ENCODE measurements at places on chromosomes 16 and 17.
A peak's percentile ranks its signal among the peaks of the same experiment; 100 is the strongest.

DNA sequence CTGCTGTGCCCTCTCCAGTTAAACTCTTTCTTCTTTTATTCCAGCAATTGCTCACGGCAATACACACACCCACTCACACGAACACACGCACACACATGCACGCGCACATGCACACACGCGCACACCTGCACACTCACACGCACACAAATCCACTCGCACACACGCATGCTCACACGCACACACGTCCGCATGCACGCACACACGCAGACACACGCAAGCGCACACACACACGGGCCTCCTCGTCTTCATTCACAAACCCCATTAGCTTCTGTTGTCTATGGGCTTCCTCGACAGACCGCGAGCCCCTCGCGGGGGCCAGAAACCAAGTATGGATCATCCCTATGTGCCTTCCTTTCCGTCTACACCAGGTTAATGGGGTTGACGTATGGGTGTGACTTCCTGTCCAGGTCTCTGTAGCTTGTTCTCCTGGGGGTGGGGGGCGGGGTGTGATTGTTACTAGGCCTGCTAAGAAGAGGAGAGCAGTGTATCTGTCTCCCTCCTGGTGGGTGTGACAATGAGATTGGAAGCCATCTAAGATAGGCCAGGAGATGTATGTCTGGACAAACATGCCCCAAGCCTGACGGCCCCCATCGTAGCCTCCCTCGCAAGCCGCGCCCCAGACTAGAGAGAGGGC lies 670 bp upstream of the CTF1 start:
- DNase-seq = no peak

GRCh38 chr17:76359375-76359774 lies 5.7 kb upstream of the PRPSAP1 start:
- DNase-seq = no peak

DNA sequence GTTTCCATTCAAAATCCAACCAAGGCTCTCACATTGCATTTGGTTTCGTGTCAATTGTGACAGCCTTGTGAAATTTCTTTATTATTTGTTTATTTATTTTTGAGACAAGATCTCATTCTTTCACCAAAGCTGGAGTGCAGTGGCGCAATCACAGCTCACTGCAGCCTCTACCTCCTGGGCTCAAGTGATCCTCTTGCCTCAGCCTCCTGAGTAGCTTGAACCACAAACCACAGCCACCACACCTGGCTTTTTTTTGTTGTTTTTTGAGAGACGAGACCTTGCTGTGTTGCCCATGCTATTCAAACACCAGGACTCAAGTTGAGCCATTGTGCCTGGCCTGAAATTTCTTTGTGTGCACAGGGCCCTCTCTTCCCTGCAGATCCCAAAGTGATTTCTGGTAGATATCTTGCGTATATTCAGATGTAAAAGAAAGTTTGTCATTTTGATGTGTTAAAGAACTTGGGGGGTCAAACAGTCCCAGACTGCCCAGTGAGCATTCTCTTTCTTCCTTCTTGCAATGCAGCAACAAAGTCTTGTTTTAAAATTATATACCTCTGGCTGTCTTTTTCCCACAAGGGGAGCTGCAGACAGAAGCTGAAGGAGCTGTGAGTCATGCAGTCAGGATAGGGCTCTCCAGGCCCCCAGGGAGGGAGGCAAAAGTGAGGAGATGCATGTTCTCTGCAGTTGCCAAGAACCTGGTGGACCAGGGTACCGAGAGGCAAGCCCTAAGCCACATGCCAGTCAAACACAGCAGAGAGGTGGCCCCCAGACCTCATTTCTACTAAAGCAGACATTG lies 15.5 kb upstream of the USP22 start:
- no peak for DNase-seq

DNA sequence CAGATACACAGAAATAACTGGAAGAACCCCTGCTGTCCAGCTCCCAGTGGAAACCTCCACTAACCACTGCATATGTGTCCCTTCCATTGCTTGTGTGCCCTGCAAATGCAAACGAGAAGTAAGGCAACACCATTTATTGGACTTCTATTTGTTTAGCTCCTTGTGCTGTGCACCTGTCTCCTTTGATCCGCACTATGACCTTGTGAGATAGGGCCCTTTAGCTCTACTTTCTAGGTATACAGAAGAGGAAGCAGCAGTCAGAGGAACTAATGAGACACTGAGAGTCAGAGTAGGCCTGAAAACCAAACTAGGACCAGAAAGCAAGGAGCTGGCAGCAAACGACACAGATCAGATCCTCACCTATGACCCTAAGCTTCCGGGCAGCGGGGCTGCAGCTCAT lies 22.4 kb downstream of the SOX9 start:
- no peak for DNase-seq

DNA sequence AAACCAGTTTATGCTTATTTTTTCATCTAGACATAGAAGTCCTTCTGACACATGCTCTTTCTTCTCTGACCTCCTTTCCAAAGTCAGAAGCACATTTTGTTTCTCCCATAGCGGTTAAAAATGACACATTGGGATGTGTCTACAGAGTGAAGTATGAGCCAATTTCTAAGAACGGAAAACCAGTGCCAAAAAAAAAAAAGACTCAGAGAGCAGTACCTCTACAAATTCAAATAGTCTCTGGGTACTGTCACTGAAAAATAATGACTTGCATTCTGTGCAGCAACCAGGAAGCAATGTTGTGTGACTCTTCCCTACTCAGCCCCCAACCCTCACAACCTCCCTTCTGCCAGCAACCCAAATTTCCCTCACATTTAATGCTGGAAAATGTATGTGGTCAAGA lies 145.5 kb upstream of the PMFBP1 start:
- DNase-seq = no peak

DNA sequence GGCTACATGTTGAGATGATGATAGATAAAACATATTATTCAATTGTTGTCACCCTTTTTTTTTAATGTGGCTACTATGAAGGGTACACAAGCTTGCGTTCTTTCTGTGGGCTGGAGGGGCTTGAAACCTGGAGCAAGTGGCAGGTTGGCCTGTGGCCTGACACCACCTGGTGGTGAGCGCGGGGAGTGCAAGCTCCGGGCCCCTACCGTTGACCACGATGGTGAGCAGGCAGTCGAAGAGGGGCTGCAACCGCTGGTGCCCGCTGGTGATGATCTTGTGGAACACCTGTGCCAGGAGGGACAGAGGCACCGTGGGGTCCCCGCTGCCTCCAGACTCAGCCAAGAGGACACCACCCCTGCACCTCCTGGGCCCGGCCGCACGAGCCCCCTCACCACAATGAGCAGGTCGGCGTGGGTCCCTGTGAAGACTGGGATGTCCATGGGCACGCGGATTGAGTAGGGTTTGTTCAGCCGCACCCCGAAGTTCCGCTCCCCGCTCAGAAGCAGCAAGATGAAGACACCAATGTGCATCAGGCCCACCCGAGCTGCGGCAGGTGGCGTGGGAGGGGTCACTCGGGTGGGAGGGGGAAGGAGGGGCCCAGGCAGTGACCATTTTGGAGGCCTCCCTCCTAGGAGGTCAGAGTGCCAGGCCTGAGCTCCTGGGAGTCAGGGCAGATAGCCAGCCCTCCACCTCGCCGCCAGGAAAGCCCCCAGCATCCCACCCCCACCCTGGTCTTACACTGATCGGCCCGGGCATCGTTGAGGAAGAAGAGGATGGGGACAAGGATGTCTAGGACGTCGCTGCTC lies 14.4 kb downstream of the HID1 start:
- DNase-seq = peak; percentile 94

DNA sequence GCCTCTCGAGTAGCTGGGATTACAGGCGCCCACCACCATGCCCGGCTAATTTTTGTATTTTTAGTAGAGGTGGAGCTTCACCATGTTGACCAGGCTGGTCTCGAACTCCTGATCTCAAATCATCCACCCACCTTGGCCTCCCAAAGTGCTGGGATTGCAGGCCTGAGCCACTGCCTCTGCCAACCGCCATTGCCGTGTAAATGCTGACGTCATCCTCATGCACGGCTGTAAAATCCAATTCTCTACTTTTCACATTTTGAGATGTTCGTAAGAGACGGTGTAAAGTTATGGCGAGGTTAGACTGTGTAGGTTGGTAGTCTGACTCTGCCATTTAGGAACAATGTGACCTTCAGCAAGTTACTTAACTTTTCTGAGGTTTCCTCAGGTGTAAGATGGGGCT lies 1.7 kb upstream of the DNAJA2 start:
- DNase-seq = no peak

DNA sequence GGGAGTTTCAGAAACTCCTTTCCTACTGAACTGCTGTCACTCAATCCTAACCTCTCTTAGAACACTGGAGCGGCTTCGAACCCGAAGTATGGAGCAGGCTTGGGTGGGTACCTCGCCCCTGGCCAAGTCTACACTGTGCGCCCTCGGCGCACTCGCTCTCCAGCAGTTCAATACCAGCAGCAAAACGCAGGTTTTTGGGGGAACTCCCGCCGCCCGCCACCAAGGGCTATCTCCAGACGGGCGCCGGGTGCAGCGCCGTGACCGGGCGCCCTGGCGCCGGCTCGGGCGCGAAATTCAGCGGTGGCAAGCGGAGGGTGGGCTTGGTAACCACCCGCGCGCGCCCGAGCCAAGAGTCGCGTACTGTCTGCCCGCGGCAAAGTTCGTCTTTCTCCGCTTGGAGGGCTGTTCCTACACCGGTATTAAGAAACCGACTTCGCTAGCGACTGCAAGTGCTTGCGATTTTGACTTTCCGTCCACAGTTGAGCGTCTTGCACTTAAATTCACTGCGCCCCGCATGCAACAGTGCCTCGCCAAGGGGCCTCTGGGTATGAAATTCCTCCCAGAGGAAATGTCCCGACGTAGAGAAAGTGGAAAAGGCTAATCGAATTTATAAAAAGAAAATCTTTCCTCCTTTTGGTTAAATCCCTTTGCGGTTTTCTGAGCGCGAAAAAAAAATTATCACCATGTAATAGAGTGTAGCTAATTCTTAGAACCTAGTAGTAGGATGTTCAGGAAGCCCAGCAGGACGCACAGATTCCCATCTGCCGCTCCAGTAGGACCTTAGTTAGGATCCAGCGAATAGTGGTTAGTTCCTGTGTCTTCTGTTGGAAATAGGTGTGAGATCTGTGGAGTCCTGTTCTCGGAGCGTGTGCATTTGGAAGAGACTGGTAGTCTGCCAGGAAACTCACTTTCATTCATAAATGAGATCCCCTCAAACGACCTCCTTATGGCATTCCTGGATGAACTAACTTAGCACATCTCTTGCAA lies 5.0 kb upstream of the SALL1 start:
- DNase-seq = no peak

DNA sequence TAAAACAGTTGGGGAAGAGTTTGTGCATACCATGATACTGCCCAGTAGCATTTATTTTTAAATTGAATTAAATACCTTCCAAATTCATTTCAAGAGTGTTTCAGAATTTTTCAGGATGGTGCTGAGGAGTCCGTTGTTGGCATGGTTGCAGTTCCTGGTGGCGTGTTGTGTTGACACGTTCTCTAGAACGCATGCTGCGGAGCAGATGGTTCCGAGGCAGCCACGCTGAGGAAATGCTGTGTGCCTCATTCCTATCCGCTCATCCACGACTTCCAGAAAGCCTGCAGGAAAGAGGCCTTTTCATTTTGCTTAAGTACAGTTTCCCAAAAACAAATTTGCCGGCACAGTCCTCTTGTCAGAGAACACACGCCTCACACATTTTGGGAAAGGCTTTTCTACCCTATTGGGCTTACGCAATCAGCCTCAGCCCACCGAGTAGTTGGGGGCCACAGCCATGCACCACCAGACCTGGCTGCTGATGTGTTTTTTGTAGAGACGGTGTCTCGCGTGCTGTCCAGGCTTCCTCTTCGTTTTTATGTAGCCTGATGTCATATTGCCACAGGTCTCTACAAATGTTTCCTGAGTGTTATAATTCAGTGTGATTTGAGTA lies 32.1 kb upstream of the IL17C start:
- no peak for DNase-seq

DNA sequence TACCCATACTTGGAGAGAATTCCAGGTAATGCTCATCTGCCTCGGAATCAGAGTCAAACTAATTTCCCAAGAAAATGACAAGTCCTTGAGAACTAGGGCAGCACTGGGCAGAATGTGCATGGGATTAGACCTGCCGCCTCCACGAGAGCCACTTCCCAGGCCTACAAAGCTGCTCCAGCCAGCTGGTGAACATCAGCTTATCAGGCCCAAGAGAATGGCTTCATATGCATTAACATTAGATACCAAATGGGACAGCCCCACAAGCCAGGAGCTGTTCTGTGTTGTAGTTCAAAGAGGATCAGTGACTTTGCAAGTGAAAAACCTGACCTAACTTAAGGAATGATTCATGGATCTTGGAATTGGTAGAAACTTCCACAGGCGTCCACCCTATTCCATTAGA lies 203.3 kb downstream of the CYLD start:
- DNase-seq = no peak

- DNase-seq = no peak
Observed at GRCh38 chr17:63960006-63960405, 12.7 kb downstream of the SCN4A start.

GRCh38 chr17:41548844-41549595 lies 20.9 kb upstream of the KRT19 start:
- peak; percentile 85 for DNase-seq

- no peak for DNase-seq
Observed at GRCh38 chr17:16293931-16294330, 59.3 kb downstream of the CENPV start.

DNA sequence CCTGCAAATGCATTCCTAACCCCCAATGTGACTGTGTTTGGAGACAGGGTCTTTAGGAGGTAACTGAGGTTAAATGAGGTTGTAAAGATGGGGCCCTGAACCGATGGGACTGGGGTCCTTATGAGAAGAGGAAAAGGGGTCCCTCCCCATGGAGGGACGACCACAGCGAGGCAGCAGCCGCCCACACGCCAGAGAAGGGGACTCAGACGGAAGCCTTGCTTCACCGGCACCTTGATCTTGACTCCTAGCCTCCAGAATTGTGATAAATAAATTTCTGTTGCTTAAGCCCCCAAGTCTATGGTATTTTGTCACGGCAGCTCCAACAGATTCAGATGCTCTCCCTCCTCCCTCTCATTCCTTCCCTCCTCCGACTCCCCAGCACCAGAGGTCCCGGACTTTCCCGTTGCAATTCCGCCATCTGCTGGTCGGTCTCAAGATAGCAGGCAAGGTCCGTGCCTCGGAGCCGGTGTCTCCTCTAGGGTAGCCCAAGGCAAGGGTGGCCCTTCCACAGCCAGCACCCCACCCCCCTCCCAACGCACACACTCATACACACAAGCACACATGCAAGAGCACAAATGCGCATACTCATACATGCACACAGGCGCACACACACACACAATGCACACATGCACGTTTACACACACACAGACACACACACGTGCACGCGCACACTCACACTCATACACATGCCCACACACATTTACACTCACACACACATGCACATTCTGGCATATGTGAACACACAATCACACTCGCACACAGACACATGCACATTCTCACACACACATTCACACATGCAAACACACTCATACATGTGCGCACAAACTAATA lies 23.1 kb upstream of the C16orf78 start:
- no peak for DNase-seq

DNA sequence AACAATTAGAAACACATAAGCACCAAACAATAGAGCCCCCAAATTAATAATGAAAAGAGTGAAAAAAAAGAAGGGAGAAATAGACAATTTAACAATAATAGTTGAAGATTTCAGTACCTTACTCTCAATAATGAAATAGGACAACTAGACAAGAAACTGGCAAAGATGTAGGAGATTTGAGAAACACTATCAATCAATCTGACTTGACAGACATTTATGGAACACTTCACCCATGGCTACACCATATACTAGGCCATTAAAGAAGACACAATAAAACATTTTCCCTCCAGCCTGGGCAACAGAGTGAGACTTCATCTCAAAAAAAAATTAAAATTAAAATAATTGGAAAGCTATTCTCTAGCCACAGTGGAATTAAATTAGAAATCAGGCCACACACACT lies 5.0 kb upstream of the DUS1L start:
- DNase-seq = no peak

GRCh38 chr16:30493941-30494488 lies 21.5 kb downstream of the ITGAL start:
- DNase-seq = no peak

All from activated naive CD4-positive, alpha-beta T cell treated with anti-CD3 and anti-CD28 coated beads, Interleukin-2, amount 50 U/mL, for 72 hours (primary cell).